Fibroblast of skin of scalp (primary cell): ENCODE measurements at places on chromosomes 16 and 17.
A peak's percentile ranks its signal among the peaks of the same experiment; 100 is the strongest.

- no peak for DNase-seq
Measured at GRCh38 chr17:33803686-33804085, 451.4 kb upstream of the CCL2 start.

DNA sequence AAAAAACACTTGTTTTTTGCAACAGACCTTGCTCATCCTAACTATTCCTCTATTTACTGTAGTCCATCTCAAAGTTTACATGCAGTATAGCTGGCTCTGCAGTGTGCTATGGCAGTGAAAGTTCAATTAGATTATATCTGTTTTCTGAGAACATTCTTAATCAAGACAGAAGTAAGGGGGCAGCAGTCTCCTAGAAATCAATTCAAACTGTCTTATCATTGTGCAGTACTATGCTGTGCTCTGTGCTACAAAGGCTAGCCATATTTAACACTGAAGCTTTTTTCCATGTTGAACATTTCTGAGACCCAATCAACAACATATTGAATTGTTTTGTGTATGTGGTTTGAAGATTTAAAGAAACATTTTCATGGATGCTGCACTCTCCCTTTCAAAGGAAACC lies 11.4 kb downstream of the NETO2 start:
- DNase-seq: no peak

DNA sequence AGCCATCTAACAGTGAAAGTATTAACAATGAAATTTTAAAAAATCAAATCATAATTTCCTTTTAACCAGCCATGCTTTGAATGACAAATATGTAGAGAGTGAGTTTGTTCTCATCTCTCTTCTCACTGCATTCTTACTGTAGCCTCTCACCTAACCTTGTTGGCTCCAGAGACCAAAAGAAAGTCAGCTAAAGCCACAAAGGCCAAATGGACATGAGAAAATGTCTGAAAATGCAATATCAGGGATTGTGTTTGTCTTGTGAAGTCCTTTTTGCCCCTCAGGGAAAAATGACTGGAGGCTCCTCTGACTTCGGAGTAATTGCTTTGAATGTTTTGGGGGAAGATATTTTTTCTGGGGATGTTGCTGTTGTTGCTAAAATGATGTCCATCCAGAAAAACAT lies 166.3 kb downstream of the SLC39A11 start:
- peak; percentile 8 for DNase-seq

- DNase-seq: no peak
Measured at GRCh38 chr16:17382949-17383863, 87.6 kb downstream of the XYLT1 start.

DNA sequence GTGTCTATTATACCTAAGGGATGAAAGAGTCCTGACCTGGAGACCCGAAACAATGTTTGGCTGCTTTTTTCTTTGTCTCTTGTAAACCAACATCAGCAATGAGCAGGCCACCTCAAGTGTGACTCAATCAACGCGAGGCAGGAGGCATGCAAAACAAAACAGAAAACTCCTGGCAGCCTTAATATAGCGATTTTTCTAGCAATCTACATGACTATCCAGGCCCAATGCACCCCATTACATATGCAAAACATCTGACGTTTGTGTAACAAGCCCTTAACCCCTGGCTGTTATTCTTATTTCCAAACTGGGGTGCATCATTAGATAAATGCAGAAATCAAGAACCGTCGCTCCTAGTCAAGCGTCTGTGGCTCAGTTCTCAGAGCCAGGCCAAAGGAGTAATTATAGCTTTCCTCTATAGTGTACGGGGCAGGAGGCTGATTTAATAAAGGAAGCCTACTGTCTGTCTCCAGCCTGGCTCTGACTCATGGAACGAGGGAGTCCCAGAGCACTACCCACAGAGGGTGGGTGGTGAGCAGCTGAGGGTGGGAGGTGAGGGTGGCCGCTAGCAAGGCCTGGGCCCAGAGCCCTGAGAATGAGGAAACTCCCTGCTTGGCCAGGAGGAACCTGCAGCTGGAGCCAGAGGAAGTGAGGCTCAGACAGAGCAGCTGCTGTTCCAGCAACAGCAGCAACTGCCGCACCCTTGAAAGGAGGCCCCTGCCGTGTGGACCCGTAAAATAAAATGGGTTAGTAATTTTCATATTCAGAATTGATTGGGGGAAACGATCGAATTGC lies 43.9 kb downstream of the CHD9 start:
- peak; percentile 90 for DNase-seq

- no peak for DNase-seq
Measured at GRCh38 chr17:17590883-17591354, 589 bp downstream of the PEMT start.

DNA sequence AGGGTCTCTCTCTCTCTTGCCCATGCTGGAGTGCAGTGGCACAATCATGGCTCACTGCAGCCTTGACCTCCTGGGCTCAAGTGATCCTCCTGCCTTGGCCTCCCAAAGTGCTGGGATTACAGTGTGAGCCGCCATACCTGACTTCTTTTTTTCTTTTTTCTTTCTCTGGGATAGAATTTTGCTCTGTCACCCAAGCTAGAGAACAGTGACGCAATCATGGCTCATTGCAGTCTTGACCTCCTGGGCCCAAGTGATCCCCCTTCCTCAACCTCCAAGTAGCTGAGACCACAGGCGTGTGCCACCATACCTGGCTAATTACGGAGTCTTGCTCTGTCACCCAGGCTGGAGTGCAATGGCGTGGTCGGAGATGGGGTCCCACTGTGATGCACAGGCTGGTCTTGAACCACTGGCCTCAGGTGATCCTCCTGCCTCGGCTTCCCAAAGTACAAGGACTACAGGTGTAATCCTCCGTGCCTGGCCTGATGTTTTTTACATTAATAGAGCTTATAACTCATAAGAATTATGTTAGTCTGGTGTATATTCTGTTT lies 76.5 kb downstream of the BCAS3 start:
- DNase-seq: no peak

DNA sequence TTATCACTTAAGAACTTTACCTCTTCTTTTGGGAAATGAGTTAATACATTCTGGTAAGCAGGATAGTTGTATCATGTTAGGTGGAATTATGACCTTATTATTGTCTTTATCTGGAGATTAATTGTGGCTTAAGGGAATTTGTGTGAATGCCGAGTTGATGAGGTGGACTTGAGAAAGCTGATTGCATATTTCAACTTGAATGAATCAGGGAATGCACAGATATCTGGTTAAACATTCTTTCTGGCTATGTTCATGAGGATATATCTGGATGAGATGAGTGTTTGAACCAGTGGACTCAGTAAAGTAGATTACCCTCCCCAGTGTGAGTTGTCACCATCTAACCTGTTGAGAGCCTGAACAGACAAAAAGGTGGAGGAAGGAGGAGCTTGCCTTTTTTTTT lies 326.1 kb upstream of the GOT2 start:
- DNase-seq: peak; percentile 88

- peak; percentile 40 for DNase-seq
Measured at GRCh38 chr17:73278465-73279453, 17.1 kb upstream of the CPSF4L start.

- DNase-seq: no peak
Measured at GRCh38 chr17:9702482-9702881, 57.2 kb downstream of the USP43 start.

DNA sequence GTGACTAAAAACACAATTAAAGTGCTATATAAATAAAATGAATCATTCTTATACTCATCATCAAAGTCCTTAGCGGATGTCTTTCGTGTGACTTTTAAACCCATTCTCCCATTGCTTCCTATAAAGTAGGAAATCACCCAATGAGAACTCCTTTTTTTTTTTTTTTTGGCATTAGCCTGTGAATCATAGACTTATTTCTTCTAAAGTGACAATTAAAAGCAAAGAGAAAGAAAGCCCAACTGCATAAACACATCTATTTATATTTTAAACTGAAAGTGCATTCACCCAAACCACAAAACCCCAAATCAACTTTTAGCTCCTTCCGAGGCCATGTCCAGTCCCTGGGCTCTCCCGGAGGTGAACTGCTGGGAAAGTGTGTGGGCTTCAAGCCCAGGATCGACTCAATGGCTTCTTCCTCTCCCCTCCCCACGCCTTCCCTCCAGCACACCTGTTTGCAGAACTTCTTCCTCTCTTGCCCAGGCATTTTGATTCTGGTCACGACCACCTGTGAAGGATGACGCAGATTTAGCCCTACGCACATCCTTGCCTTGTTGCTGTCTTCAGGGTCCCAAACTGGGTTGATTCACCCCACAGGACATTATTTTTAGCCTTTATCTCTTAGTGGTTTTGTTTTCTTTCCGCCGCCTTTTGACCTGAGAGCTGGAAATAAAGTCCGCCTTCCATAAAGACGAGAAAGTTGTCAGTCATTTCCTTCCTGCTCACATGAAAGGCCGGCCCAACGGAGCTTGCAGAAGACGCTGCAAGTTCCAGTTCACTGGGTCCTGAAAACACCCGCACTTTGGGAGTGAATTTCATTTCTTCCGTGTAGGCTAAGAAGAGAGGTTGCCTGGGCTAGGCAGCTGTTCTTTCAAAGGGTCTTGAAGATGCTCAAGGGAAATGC lies 166.8 kb downstream of the MAP2K6 start:
- no peak for DNase-seq

GRCh38 chr16:85462714-85463611 lies 150.2 kb upstream of the GSE1 start:
- DNase-seq: no peak

GRCh38 chr17:15981208-15981607 lies 18.3 kb downstream of the ZSWIM7 start:
- no peak for DNase-seq

- DNase-seq: peak; percentile 80
Measured at GRCh38 chr17:1762901-1763898, 1.3 kb downstream of the SERPINF1 start.

GRCh38 chr17:3594051-3594800 lies 15.0 kb downstream of the TRPV1 start:
- DNase-seq: peak; percentile 71

- no peak for DNase-seq
Measured at GRCh38 chr16:88705801-88706228, 393 bp downstream of the RNF166 start.

GRCh38 chr17:57294629-57295501 lies 38.5 kb downstream of the MSI2 start:
- DNase-seq: peak; percentile 17

DNA sequence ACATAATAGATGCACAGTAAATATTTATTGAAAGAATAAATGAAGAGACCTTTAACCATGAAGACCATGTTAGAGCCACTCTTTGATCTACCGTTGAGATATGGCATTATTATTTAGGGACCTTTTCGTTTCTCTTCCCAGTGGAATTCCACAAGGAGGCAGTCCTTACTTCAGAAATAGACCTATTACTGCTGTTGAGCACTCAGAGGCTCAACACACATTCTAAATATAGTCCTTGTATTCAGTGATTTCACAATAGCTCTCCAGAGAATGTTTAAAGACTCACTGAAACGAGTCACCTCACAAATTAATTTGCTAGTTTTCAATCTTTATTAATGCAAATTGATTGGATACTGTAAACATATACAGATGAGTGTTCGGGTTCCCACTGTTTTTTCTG lies 603.8 kb downstream of the CDH8 start:
- peak; percentile 51 for DNase-seq

GRCh38 chr16:65038100-65038499 lies 83.8 kb downstream of the CDH11 start:
- no peak for DNase-seq

DNA sequence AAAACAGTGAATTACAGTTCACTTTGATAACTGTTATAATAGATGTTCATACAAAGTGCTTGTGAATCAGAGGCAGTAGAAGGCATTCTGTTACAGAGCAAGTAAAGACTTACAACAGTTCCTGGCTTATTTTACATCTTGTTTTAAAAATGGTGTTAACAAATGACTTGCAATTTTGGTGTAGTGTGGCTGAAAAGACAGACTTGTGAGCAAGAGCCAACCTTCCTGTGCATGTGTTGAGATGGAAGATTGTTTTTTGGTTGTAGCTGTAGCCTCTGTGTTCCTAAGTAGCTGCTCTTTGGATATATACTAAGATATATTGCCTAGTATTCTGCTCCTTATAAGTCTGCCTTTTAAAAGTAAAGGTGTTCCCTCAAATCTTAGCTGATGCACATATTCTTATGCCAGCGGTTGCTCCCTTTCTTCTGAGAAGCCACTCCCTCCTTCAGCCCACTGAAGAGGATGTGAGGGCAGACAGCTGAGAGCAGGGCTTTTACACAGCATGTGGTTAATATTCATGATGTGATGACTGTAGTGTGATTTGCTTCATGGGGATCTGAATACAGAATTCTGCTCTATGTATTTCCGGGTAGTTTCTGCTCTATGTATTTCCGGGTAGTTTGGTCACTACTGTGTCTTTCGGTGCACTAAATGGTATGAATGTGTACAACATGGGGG lies 182.3 kb downstream of the PHKB start:
- DNase-seq: peak; percentile 29

DNA sequence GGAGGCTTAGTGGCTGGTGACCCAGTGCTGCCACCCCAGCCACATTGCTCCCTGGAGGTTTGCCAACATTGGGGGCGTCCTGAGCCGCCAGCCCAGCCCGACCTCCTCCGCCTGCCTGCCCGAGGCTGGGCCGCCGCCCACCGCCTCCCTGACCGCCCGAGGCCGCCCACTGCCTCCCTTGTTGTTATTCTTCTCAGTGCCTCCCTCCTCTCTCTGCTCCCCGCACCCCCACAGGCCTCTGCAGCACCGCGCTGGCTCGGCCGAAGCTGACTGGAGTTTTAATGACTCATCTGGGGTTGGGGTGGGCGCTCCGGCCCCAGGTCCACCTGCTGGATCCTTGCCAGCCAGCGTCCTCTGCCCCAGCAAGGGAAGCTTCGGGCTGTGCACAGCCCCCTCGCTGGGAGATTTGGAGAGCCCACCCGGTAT lies 102.5 kb downstream of the RBFOX3 start:
- DNase-seq: no peak

DNA sequence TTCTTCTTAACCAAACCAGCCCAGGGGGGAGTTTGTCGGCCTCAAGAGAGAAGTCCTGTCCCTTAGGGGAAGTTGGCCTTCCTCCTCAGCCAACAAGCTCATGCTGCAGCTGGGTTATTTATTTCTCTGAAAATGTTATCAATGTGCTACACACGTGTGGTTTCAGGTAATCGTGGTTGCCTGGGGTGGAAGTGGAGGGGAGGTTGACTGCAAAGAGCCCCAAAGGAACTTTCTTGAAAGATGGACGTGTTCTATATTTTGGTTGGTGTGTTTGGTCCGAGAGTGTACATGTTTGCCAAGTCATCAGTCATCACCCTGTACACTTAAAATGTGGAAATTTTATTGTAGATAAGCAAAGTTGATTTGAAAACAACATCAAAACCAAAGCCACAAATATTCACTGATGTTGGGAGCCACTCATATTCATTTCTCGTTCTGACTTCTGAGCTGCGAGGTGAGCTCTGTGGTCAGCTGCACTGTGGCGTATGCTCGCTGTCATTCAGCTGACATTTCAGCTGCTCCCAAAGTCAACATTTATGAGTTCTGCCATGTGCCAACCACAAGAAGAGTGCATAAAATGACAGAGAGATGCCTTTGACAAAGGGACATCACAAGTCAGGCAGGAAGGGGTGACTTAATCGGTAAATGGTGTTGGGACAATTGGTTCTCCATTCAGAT lies 26.5 kb upstream of the ADGRG1 start:
- DNase-seq: no peak
